ENCODE measurements at places on chromosomes 11 and 22. TPM values are rescaled to one million over a fixed set of nuclear protein-coding genes. Genes with fewer than 3 reads are reported as not detected.

MACROD1 gene
- total RNA-seq: 7.2 TPM

C1QTNF4 gene
- 2.0 TPM for total RNA-seq

TMEM191B gene
- total RNA-seq: 1.6 TPM

SCO2 gene
- total RNA-seq: 2.4 TPM

WNT11 gene
- total RNA-seq: 34.4 TPM

PKP3 gene
- 687 TPM for total RNA-seq

MUC2 gene
- total RNA-seq: not detected

SMIM35 gene
- not detected for total RNA-seq

PRAME gene
- not detected for total RNA-seq

TNRC6B gene
- total RNA-seq: 26.1 TPM

MS4A4E gene
- not detected for total RNA-seq

FAM227A gene
- total RNA-seq: 3.1 TPM

PKNOX2 gene
- total RNA-seq: 3.1 TPM

OR5T3 gene
- not detected for total RNA-seq

CLTCL1 gene
- total RNA-seq: 6.3 TPM

ART1 gene
- total RNA-seq: not detected

EI24 gene
- 38.5 TPM for total RNA-seq

TBX1 gene
- total RNA-seq: 0.79 TPM

PRR33 gene
- total RNA-seq: not detected

CABP4 gene
- not detected for total RNA-seq

OR51B4 gene
- total RNA-seq: not detected

GAL3ST3 gene
- not detected for total RNA-seq

TOMM22 gene
- 48.7 TPM for total RNA-seq

IGSF9B gene
- total RNA-seq: not detected

POU2AF3 gene
- total RNA-seq: not detected

POU2AF2 gene
- total RNA-seq: not detected

CSF2RB gene
- 6.9 TPM for total RNA-seq

CCDC116 gene
- total RNA-seq: 0.11 TPM

MSANTD2 gene
- total RNA-seq: 11.8 TPM

C11orf87 gene
- total RNA-seq: not detected

FGF19 gene
- total RNA-seq: not detected

CCDC82 gene
- 14.7 TPM for total RNA-seq

DLG2 gene
- total RNA-seq: 2.7 TPM

CHRM1 gene
- total RNA-seq: not detected

SLC22A8 gene
- total RNA-seq: not detected

SUSD2 gene
- 2.0 TPM for total RNA-seq

TSPAN18 gene
- not detected for total RNA-seq

RFPL1 gene
- not detected for total RNA-seq

NCAPH2 gene
- 39.6 TPM for total RNA-seq

Data from placental epithelial cell (primary cell).